IPS-NIHi11 (cell line): ENCODE measurements at places on chromosomes 2 and 18.

DNA sequence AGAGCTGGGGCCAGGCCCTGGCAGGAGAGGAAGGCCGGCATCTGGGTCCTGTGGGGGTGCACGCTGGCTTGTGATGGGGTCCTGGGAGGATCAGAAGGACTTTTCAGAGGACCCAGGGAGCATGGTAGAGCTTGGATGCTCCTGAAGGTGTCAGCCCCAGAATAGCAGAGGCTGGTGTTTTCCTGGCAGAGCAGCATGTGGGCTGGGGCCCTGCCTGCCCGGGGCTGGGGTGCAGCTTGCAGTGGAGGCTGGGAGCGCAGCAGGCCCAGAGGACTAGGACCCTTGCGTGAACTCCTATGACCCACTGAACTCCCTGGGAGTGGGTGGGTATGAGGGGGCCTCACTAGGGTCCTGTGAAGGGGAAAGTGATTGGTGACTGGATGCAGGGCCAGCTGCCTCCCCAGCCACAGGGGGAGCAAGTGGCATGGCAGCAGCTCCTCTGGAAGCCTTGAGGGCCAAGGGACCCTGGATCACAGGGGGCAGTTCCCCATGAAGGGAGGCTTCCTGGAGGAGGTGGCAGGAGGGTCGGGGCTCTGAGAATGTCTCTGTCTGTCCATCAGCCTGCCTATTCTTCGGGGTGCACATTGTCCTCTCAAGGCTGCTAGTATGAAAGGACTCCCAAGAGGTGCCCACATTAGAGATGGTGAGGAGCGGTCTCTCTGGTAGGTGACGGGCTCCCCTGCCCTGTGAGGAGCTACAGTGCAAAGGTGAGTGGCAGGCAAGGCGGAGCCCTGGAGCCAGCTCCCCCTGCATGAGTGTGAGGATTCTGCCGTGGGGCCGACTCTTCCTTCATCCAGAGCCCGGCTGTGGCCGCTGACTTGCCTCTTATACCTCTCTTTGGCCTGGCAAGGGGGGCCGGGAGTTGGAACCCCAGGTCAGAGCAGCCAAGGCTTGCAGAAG, 249.0 kb downstream of the DYSF start:
- DNase-seq = no peak

DNA sequence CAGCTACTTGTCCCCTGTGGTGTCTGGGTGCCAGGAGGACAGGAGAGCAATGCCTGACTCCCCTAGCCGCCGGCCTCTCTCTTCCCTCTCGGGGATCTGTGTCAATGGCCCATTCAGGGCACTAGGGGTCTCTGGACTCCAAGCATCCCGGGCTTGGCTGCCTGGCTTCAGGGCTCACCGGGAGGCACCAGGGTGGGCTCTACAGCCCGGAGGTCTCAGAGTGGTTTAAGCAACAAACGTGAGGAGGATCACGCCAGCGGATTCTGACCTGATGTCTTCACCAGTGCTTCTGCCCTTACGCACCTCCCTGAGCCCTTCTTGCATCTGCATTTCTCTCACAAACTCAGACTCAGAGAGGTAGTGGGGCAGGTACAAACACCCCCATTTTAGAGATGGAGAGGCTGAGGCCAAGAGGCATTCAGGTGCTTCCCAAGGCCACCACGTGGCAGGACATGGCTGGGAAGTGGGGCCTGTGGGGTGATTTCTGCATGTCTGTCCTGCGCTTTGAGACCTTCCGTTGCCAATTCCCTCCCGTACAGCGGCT, 243.0 kb downstream of the CELF4 start:
- DNase-seq = peak; percentile 77

GRCh38 chr2:239212121-239212928, 188.5 kb downstream of the HDAC4 start:
- no peak for DNase-seq

GRCh38 chr18:76847916-76848315, 25.6 kb downstream of the ZNF236 start:
- peak; percentile 65 for DNase-seq

GRCh38 chr18:58347135-58347534, 281.8 kb downstream of the ALPK2 start:
- no peak for DNase-seq

DNA sequence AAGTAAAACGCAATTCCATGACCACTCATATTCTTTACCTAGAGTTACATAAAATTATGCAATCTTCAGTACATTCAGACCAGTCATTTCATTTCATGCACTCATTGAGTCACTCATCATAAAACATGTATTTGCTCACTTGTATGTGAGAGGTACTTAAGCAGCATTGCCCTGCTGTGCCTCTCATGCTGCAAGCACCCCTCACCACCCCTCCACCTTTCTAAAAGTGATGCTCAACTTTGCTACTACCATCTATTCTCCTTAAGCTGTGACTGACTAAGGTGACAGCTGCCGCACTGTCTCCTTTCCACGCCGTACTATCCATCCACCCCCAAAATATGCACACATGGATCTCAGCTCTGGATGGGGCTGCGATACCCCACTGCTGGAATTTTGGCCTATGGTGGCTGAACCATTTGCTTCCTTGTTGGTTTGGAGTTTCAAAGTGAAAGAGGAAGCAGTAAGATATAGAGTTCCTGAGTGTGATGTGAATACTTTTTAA, 7.2 kb downstream of the ARHGAP25 start:
- DNase-seq = no peak

GRCh38 chr2:227351639-227352038, 26.6 kb downstream of the MFF start:
- DNase-seq = no peak

- DNase-seq = no peak
Measured at GRCh38 chr2:223597076-223597475, 5.1 kb downstream of the SCG2 start.

DNA sequence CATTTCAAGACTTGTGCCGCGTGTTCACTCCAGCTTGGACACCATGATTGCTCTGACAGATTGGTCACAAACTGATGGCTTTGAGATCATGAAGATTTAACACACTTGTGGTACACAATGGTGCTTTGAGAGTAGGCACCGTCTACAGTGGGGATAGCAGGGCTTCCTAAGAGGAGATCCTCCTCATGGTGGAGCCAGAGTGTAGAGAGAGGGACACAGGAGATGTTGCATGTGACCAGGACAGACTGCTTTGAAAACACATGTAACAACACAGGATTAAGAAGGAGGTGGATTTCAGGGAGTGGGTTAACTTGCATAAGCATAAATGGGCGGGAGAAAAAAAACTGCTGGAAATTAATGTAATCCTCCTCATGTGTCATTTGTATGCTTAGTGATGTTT, 95.7 kb upstream of the LINC00305 start:
- DNase-seq = peak; percentile 14

DNA sequence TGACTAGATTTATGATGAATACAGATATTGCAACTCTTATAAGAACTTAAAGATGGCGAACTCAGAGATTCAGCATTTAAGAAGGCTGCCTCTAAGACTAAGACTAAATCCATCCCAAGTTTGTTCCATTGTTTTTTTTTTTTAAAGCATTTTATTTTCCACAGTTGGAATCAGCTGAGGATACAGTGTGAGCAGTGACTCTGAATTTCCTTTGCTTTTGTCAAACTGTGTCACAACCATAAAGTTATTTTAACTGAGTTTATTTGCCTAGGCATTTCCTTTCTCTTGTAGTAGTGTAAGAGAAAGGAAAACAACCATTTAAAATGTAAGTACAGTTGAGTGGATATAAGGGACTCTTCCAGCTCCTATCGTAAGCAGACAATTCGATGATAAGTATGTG, 63.9 kb downstream of the ZEB2 start:
- DNase-seq = no peak

- no peak for DNase-seq
Measured at GRCh38 chr2:104415284-104415683, 438.6 kb upstream of the POU3F3 start.

DNA sequence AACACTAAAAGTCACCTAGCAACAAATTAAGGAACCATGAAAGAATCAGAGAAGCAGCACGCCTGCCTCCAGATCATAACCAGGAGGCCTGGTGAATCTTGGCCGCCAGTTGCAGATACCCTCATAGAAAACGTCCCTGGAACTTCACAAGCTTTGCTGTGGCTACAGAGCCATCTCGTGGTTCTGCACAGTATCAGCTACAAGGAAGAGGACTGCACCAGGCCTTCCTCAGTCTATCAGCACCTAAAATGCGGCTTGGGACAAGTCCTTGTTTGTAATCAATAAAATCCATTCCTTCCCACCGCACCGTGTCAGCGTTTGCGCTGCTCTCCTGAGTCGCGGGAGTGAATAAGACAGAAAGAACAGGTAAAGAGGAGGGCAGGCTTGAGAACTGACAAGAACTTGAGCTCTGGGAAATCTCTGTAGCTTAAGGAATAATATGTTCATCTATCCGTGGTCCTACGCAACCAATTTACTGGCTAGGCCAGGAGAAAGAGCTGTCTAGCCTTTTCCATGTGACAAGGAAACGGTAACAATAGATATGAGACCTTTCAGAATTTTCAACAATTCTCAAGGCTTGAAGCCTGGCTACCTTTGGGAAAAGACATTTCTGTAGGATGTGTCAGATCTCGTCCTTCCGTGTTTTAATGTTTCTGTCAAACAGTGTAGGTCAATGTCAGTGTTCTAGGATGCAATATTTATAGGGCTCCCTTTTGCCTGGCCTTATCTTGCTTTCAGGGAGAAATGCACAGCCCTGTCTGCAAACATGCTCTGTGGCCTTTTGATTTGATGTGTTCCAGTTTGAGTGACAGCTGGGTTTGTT, 128.5 kb upstream of the RAB12 start:
- peak; percentile 43 for DNase-seq

DNA sequence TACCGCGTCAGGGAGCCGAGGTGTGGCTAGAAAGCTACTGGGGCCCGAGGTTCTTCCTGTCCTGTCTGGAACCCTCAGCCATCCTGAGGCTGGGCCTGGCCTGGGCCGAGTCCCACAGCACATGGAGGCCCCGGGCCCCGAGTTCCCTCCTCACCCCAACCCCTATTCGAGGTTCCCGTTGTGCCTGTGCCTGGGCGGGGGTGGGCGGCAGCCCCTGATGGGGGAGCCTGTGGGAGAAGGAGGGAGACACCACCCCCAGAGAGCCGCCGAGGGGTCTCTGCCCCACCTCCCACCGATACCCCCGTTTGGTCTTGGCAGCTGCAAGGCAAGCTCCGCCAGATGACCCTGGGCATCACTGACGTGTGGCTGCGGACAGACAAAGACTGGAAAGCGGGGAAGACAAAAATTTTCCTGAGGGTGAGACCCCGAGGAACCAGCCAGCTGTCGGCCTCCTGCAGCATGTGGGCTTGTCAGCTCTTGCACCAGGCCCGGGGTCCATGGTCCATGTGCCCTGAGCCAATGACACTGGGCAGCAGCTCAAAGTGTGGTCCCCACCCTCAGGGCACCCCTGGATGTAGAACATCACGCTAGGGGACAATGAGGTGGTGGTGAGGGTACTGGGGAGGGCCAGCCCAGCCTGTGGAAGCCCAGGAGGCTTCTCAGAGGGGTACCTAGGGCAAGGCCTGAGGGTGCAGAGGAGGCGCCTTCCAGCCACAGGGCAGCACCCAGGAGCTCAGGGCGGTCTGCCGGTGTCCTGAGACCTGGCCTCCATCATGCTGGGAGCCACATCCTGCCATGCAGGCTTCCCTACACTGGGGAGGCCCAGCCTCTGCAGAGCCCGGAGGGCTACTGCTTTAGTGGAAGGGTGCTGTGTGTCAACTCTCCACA, 52.5 kb upstream of the GPR17 start:
- DNase-seq = no peak

DNA sequence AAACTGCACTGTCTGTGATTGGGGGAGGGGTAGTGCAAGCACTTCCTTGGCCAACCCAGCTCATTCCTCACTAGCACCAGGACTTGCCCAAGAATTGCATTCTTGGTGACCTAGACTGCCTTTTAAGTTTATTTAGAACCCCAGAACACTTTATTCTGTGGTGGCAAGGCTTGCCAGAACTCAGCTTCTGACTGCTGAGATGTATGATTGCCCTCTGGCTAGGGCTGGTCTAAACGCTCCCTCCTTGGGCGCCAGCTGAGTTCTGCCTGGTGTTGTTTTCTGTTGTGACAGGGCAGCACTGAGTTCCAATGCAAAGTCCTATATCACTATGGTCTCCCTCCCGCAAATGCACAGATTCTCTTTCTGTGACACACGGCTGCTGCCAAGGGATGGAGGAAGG, 247.7 kb downstream of the ZNF385B start:
- DNase-seq = no peak

DNA sequence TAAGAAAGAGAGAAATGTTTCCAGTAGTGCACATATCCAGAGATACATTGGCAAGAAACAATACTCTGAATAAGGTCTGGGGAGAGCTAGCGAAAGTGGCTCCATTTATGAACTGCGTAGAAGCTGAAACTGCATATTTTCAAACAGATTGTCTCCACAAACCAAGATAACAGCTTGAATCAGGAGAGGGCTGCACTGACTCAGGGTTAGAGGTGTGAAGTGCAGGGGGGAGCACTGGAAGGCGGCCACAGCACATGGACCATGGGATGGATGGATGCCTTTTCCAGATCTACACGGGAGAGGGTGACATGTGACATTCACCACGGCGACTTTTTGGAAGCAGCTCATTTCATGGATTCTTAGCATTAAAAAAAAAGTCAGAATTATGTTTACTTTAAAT, 729.4 kb downstream of the RNF144A start:
- DNase-seq = no peak

GRCh38 chr2:61924895-61925663, 19.6 kb downstream of the COMMD1 start:
- DNase-seq = no peak

DNA sequence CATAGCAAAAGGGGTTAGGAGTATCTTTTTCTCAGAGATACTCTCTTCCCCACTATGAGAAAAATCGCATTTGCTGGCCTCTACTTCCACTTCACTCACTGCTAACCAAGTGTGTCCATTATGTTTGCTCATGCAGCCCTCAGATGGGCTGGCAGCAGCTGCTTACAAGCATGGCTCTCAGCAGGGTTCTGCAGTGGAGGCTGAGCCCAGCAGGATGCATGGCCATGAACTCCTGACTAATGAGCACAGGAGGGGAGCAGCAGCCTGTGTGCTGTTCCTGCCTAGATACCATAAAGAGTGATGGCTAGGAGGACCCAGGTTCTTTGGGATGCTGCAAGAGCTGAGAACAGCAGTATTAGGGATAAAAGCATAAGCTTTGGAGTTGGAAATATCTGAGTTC, 316.9 kb upstream of the THSD7B start:
- peak; percentile 51 for DNase-seq

DNA sequence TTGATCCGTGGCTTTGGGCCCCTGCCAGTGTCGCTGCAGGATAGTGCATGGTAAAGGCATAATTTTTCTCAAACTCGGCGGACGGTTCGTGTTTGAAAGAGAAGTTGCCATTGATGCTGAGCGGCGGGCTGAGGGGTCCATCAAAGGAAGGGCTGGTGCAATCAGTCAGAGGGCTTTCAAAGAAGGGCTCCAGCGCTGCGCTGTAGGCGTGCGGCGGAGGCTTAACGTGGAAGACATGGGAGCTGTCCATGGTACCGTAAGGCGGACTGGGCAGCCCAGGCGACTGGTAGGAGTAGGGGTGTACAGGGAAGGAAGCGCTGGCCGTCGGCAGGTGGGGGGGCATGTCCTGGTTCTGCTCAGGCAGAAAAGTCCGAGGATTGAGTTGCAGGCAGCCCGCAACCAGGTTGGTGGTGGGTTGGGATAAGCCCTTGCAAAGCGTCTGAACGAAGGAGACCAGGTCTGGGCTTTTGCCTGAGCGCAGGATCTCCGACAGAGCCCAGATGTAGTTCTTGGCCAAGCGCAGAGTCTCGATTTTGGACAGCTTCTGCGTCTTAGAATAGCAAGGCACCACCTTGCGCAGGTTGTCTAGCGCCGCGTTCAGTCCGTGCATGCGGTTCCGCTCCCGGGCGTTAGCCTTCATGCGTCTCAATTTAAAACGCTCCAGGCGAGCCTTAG, 2.3 kb downstream of the NEUROD1 start:
- peak; percentile 79 for DNase-seq

- no peak for DNase-seq
Measured at GRCh38 chr2:149101818-149102217, 63.3 kb downstream of the LYPD6B start.
